ENCODE measurements at places on chromosomes 5 and 9.
A peak's percentile ranks its signal among the peaks of the same experiment; 100 is the strongest.

DNA sequence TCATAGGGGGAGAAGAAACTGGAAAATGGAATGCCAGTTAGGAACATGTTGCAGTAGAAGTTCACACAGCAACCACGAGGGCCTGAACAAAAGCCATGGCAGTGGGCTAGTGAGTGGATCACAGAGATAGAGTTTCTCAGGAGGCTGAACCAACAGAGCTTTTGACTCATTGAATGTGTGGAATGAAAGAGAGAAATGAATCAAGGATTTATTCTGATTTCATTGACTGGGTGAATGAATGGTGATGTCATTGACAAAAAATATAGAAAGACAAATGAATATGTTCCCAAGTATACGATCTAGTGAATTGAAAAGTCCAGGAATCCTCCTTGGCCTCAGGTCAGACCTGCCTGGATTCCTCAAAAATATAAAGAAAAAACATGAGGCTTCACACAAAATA is 99.2 kb downstream of the ZNF462 start:
- no peak for DNase-seq

GRCh38 chr9:136141682-136142413 is 23.2 kb upstream of the TMEM250 start:
- no peak for DNase-seq

DNA sequence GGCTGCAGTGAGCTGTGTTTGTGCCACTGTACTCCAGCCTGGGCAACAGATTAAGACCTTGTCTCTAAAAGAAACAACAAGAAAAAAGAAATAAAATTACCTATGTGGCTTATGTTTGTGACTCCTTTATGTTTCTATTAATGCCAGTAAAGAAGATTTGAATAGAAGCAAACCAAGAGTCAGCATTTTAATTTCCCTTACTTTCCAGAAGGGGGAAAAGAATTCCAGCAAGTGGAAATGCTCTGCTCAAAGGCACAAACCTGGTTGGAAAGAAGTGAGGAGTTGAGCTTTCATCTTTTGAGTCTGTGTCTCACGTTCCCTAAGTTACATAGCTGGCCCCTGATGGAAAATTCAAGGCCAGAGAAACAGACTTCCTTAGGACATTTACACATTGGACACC is 23.6 kb upstream of the ELL2 start:
- no peak for DNase-seq

DNA sequence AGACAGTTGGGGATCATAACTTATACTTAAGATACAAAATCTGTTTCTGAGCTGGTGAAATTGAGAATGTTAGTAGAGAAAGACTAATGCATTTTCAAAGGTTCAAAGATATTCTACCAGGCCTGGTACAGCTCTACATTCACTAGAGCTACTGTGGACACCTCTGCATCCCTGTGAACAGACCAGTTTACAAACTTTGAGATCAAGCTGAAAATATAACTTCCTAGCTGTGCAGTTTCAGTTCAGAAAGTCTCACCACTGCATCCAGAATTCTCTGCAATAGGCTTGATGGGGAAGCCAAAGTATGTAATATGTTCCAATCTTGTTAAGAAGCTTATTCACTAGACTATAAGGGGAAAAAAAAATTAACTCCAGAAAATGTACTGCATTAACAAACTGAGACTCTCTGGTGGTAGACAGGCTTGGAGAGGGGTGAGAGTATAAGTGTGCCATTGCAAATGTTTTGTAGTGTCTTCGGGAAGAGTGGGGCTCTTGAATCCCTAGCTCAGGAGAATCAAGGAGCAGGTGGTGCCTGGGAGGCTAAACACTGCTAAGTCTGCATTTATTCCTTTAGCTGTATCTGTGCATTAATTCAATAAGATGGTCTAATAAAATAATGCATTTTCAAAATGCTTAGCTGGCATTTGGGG is 671.9 kb downstream of the NR2F1-AS1 start:
- no peak for DNase-seq

DNA sequence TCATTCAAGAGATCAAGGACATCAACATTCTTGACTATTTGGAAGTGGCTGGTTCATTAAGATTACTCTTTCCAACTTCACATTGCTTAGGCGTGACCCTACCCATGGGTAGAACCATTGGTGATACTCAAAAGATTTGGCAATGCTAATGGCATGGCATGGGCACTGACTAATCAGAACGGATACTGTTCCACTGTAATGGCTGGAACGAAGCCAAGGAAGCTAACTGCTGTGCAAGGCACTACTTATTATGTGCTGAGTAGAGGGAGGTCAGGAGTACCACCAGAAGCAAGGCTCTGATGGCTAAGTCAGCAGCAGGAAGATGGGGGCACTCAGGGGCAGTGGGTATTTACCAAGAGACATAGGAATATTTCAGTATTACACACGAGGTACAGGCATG is 31.9 kb downstream of the GNA14 start:
- no peak for DNase-seq

DNA sequence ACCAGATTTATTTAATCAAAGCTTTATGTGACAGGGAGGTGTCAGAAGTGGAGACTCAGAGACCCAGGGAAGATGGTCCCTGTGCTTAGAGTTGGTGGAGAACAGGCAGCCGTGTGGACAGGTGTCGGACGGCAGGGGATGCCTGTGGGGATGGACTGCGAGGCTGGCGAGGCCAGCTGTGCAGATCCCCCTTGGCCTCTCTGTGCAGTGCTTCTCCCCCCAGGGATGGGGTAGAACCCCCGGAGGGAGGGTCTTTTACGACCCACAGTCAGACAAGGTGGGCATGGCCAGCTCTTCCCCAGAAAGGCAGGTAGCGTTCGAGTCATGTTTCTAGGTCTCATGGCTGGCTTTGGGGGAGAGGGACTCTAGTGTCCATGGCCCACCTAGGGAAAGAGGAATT is 4.7 kb upstream of the SLC2A6 start:
- no peak for DNase-seq

DNA sequence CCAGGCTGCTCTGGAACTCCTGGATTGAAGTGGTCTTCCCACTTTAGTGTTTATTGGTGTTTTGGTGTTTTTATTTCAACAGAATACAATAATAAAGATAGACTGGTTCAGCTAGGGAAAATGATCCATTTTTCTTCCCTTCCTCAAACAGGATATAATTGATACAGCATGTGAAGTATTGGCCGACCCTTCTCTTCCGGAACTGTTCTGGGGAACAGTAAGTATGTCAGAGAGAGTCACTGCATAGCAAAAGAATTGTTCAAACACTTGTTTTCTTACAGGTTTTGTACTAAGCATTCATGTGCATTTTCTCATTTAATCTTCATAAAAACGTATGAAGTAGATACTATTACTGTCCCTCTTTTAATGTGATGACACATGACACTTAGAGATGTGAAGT is 31.6 kb downstream of the NUP188 start:
- no peak for DNase-seq

GRCh38 chr9:83708515-83709158 is 879 bp upstream of the UBQLN1 start:
- peak; percentile 87 for DNase-seq

DNA sequence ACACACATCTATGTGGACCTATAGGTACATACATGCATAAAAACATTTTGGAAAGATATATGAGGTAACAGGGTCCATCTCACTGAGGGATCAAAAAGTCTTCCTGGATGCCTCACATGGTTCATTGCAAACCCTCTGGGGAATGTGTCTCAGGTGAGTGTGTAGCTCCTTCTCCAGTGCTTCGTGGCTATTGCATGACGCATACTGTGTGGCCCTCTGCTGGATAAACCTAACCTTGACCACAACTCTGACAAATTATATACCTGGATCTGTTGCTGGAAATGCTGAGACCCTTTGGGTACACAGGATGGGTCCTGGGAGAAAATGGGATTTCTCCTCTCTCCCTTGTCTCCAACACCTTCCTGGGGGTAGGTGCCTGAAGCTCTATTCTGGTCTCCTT is 91.9 kb downstream of the JAKMIP2 start:
- DNase-seq: peak; percentile 25

GRCh38 chr5:1089146-1089545 is 22.7 kb downstream of the SLC12A7 start:
- DNase-seq: no peak
